ENCODE measurements at places on chromosomes 3 and 15.

DNA sequence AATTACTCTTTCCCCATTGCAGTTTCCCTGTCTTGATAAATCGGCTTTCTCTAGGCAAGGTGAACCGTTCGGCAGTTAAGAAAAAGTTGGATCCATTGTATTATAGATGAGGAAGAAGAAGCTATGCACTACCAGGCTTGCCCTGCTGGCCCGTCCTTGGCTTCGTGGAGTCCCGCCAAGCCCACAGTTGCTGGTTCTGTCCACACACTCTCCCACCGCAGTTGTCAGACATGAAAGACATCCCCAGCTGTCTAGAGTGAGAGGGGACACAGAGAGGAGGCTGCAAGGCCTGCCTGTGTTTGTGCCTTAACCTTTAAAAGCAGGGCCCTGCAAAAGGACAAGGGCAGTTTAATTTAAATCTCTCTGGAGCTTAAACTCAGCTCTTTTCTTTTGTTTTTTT lies 47.2 kb upstream of the PLCL2 start:
- DNase-seq: no peak

DNA sequence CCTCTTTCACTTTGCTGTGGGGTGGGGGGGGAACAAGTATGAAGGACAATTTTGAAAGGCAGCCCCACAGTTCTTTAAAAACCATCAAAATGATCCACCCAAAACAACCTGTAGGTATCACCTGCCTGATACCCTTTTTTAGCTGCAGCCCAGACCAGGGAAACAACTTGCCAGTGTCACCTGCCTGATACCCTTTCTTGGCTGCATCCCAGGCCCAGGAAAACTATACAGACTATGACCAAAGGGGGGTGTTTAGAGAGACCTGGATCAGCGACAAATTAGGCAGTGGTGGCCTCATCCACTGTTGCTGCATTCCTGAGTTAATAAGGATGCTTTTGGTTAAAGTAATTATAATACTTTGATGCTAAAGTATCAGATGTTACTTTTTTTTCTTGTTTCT lies 122.0 kb downstream of the VPS13C start:
- DNase-seq: no peak

DNA sequence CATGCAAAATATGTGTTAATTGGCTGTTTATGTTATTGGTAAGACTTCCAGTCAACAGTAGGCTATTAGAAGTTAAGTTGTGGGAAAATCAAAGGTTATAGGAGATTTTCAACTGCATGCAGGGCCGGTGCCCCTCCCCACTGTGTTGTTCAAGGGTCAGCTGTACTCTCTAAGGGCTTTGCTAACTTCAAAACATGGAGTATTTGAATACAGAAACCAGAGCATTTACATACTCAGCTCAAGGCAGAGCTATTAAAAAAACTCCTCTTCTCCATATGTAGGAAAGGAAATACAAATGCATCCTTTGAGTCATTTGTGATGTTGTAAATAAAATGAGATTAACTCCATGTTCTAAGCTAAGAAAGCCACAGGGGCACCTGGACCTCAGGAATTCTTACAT lies 16.8 kb downstream of the IL17RB start:
- DNase-seq: no peak

- no peak for DNase-seq
Observed at GRCh38 chr3:103899328-103899727, 1464.5 kb downstream of the ZPLD1 start.

DNA sequence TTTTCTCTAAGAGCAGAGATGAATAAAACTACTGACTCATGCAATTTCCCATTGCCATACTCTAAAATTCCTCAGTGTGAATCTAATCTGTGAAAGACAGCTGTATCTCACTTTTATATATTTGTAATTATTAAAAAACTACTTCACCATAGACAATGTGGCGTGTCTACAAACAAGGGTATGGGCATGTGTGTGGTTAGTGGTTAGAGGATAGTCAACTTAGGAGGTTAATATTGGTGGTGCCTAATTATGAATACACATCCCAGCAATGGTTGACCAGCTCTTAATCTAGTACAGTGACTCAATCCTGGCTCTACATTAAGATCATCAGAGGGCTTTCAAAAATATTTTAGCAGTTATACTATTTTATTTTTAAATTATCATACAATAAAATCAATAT lies 94.5 kb downstream of the GOLIM4 start:
- no peak for DNase-seq

DNA sequence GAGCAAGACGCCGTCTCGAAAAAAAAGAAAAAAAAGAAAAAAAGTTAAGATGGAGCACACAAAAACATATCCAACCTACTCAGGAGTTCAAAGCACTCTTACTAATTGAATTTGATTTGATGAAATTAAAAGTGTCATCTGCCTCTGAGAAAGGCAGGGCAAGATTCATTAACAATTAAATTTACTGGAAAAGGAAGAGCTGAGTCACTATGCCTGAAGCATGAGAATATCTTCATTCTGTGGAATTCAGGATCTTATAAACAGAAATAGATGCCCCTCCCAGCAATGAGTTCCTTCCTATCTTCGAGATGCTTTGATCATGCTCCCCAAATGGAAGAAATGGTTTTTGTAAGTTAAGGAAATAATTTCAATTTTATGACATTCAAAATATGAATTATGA lies 61.0 kb upstream of the ST3GAL6 start:
- DNase-seq: no peak

- DNase-seq: no peak
Observed at GRCh38 chr15:23567921-23568320, 2.4 kb downstream of the MKRN3 start.
